ENCODE measurements at places on chromosomes 5 and 9.

DNA sequence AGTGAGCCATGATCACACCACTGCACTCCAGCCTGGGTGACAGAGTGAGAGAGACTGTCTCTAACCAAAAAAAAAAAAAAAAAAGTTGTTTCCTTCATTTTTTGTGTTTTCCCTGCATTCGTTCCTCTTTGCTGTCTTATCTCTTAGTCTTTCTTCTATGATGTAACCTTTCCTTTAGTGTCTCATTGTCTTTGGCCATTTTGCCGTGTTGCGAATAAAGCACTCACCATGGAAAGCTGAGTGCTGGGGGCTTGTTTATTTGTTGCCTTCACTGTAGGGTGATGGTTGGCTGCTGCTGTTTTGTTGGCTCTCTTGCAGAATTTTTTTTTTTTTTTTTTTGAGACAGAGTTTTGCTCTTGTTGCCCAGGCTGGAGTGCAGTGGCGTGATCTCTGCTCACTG, 7.7 kb downstream of the EHMT1 start:
- no peak for DNase-seq

- DNase-seq: peak; percentile 85
These were observed at the start of gene MAP1B for GRCh38 chr5:72107131-72107900. Gene MAP1B, plus strand, starts transcription at chr5:72107475. Its CDS starts 57 bp downstream, at chr5:72107532.

DNA sequence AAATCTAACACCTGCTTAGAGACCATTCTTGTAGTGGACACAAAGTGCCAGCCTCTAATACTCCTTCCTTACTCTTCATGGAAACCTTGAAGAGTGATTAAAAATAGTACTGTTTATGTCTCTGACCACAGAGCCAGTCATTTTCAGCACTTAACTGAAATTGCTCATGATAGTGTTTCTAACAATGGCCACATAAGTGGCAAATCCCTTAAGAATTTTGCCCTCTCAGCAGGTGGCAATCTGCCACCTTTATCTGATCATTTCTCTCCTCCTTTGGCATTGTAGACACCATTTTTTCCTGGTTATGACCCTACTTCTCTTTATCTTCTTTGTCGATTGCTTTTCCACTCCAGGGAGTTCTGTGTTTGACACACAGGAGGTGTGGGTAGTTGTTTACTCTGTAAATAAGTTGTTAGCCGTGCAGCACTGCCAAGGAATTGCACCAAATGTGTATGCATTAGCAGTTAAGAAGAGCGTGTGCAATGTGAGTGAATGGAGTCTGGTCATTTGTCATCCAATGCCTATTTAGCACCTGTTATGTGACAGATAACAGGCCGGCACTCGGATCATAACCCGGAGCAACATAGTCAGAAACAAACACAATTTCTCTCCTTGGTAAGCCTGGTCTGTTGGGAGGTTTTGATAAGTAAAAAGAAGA, 36.8 kb upstream of the STARD4 start:
- no peak for DNase-seq

DNA sequence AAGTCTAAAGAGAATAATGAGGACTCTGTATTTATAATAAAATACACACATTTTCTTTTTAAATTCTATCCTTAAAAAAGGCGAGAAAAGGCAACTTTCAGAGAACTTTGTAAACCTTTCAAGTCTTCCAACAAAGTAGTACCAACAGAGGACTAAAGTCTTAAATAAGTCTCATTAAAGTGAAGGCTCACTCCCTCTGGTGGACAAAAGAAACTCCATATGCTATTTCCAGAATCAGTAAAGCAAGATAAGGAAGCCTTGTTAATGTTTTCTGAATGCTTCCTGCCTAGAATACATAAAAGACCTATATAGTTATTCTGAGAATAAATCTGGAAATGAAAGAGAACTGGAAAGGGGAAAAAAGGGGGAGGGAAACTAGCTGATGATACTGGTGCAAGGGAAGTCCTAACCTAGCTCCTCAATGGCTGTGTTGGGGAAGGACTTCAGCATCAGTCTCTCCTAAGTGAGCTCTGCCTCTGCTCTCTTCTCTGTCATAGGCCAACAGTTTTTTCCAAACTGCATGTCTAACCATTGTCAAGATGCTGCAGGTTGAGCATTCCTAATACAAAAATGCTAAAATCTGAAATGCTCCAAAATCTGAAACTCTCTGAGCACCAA, 7.2 kb downstream of the HMGCS1 start:
- peak; percentile 81 for DNase-seq

GRCh38 chr5:124054564-124054963, 542.6 kb downstream of the CSNK1G3 start:
- no peak for DNase-seq

DNA sequence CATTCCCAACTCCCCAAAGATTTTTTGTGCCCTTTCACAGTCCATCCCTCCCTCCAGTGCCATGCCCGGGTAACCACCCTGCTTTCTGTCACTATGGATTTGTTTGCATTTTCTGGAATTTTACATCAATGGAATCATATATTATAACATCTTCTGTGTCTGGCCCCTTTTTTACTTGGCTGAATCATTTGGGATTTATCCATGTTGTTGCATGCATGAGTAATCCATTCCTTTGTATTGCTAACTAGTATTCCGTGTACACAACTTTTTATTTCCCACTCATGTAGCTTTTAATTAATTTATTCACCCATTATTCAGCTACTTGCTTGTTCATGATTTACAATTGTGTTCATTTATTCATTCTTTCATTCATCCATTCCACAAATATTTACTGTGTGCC, 94.1 kb downstream of the FGF18 start:
- DNase-seq: no peak

DNA sequence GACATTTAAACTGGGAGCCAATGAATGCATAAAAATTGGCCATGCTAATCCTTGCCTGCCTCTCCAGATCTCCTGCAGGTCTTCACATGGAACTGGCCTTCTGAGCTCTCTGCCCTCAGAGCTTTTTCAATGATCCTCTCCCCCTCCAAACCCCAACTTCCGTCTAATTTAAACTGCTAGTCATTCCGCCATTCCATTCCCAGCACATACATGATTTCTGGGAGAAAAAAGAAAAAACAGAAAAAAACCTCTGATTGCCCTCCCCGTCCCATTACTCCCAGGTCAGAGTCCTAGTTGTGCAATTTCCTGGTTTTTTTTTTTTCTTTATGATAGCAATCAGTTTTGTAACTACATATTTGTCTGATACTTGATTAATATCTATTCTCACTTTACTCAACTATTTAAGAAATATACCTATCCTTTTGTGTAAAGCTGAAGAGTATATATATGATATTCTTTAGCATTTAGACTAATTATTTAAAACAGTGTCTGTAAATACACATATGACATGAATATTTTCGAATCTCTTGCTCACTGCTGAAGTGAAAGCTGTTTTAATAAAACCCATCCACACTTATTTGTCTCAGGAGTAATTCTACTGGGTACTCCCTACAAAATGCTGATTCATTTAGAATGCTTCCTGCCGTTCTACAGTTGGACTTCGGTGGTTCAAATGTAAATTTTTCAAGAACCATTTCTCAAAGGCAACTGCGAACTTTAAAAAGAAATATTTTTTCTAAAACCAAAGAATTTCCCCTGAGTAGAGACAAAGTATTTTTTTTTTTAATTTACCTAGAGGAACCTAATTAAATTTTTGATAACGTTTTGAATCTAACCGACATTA, 1.6 kb downstream of the HINT1 start:
- no peak for DNase-seq

DNA sequence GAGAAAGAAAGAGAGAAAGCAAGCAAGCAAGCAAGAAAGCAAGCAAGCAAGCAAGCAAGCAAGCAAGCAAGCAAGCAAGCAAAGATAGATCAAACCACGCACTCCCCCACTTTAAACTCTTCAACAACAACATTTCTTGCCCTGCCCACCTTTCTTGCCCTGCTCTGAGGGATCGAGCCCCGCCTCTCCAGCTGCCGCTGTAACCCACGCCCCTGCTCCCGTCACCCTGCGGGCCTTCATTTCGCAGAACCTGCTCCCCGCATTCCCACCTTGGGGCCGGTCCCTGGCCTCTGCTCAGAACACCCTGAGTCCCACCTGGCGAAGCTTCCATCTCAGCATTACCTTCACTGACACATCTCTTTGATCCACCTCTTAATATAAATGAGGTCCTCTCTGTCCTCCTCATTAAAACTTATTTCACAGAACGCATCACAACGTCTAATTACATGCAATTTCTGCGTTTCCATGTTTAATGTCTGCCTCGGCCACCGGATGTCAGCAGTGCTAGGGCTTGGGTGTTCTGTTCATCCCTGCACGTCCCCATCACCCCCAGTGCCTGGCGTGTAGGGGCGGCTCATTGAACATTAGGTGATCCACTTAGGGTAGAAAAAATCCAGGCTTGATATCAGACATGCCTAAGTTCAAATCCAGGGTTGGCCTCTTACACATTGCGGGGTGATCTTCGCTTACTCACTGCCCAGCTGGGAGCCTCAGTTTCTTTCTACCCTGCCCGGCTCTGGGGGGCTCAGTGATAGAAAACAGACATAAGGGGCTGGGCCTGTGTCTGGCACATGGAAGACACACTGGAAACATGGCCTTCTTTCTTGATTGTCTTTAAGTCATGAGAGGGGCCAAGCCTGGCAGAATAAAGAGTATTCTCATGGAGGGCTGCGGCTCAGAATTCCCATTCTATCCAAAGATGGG, 187.6 kb downstream of the DAB2IP start:
- DNase-seq: no peak

DNA sequence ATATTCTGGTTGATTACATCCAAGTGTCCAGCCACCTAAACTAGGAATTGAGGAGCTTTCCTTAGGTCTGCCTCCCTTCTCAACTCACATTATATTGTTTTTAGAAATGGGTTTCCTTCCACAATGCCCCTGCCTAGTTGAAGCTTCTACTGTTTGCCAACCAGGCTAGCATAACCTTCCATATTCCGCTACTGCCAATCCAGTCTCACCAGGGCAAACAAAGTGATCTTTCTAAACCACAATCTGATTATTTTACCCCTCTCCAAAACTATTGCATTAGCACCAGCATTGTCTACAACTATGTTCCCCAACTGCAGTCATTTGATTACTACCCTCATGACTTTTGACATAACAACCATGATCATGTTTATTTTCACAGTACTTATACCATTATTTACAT, 115.8 kb upstream of the RASEF start:
- no peak for DNase-seq

DNA sequence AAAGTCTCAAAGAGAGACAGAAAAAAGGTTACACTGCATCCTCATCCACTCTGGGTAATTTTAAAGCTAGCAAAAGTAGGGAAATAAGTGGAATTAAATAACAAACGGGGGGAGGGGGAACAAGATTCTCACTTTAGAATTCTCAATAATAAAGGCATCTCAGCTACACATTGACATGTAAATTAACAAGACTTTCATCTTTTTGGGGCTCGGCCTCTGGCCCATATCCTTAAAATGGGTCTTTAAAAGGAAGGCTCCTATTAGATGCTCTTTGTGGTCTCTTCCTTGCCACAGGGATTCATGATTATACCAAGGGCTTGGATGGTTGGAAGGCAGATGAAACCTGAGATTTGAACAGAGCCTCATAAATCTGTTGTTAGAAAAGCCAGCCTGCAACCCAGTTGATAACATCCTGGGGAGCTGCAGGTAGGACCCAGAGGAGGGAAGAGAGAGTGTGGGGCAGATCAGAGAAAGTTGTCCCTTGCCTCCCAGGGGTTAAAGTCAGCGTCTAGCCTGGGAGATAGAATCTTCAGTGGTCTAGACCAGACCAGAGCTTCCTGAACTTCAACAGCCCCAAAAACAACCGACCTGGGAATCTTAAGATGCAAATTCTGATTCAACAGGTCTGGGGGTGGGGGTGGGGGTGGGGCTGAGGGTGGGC, 135.9 kb downstream of the GCNT1 start:
- DNase-seq: no peak

GRCh38 chr5:73709536-73710129, 83.6 kb downstream of the ARHGEF28 start:
- DNase-seq: no peak

- no peak for DNase-seq
These were observed 115.3 kb upstream of the MSX2 start for GRCh38 chr5:174609116-174609515.

GRCh38 chr5:157994906-157995519, 136.1 kb upstream of the CLINT1 start:
- DNase-seq: peak; percentile 41

GRCh38 chr9:35905912-35906679, at the start of gene HRCT1:
Gene HRCT1, plus strand, starts transcription at chr9:35906202. Its CDS starts 86 bp downstream, at chr9:35906288.
- DNase-seq: no peak

- no peak for DNase-seq
These were observed 47.8 kb downstream of the ARHGAP26 start for GRCh38 chr5:142817949-142818431.

- DNase-seq: no peak
These were observed 318.8 kb downstream of the PIK3R1 start for GRCh38 chr5:68534131-68534940.

- no peak for DNase-seq
These were observed 1082.9 kb upstream of the CDH18 start for GRCh38 chr5:21070858-21071257.

DNA sequence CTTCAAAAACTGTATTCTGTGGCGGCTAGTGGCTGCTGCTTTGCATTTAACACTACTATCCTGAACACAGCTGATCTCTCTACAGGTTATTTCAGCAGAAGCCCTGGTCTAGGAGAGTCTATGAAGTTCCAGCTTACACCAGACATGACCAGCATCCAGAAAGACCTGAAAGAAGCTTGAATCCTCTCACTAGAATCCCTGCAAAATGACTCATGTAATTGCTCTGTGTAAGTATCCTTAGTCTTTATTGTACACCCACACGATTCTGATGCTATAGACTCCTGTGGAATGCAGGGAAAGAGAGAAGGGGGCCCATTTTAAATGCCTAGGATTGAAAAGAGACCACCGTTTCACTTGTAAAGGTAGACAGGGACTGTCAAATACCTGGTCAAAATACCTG, 859 bp upstream of the GRIA1 start:
- no peak for DNase-seq

DNA sequence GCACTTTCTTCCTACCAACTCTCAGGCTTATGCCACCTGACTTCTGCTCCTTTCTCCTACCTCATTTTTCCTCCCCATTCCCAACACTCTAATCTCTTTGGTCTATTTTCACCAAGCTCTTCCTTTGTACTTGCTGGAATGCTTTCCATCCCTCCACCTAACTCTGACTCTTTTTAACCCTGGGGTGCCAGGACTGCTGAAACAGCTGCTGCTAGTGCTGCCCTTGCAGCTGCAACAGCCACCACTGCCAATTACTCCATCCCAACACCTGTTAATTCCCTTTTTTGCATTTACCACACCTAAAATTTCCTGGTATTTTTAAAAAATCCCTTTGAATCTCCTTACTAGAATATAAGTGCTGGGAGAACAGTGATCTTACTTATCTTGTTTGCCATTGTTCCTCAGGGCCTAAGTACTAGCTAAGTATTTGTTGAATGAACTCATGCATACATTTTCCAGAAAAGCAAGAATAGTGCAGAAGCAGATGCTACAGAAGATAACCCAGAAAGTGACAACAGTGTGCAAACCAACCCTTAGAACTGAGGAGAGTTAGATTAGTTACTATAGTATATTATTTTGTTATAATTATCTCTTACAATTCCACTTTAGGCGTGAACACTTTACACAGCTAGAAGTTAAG, 11.5 kb downstream of the NADK2 start:
- DNase-seq: no peak

DNA sequence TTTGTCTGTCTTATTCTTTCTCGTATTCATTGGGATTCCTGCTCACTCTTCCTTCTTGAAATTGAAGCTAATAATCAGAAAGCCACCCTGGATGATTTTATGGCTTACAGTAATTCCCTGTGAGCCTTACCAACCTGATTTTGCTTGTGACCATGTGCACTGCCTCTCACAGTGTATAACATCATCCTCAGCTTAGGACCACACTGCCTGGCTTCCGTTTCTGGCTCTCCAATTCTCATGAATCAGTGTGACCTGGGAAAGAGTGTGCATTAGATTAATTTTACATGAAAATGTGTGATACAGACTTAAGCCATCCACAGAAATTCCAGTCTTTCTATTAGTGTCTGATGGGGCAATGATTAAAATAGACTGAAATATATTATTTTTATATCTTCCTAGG, 126.8 kb upstream of the DMRT1 start:
- no peak for DNase-seq
